ENCODE measurements at places on chromosomes 4 and X.

DNA sequence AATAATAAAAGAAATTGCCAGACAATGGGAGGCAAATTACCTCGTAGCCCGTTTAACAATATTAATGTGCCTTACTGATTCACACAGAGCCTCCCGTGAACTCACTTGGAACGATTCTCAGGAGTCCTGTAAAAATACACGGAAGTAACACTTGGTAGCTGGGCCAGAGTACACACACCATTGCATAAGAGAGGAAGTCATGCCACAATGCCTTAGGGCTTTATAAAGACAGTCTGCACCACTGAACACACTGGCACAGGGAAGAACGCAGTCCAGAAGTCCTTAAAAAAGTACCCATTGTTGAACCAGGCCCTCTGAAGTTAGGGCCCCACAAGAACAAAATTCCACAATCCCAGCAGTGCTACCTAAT, 15.1 kb downstream of the SLC2A9 start:
- DNase-seq, result no peak

GRCh38 chrX:96551322-96551872, 133.2 kb upstream of the DIAPH2 start:
- DNase-seq, result no peak

DNA sequence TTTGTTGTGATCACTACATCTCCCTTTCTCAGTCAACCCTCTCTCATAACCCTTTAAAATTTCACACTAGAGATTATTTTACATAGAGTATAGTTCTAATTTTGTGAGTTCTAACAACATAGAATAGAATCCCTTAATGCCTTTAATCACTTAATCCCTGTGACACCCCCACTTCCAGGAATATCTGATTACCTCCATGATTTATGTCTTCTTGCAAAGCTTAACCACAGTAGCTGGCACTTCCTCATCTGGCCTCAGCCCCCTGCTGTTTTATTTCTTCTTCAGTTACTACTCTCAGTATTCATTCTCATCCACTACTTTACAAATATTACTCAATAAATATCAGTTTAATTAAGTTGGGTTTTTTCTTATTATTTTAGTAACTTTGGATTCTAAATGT, 340.9 kb downstream of the CENPC start:
- DNase-seq, result no peak

DNA sequence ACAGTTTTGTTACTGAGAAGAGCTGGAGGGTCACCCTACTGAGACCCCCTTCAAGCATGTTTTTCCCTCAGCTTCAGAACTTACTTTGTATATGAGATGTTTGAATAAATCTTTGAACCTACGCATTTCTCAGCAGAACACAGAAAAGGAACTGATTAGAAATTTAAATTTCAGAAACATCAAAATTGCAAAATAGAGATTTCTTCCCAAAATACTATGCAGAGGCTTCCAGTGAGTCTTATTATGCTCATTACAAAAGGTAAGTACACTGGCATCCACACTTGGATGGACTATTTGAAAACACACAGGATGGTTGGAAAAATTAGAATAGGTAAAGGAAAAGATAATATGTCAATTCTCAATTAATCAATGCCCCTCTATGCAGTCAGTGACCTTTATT, 91.2 kb downstream of the COX7B2 start:
- no peak for DNase-seq

DNA sequence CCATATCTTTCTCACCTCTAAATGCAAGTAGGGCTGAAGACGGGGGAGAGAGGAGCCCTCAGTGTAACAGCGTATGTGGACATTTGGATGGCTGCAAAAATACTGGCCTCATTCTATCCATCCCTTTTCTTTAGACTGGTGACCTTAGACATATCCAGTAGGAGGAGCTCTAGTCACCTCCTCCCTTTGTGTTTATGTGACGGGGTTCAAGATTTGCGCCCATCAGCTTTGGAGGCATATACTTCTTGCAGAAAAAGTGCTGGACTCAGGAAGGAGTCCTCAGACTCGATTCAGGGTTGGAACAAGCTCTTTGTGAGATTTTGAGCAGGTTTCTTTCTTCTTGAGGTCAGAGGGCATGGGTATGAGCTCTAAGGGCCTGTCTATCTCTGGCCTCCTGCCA, 86.2 kb downstream of the MAMLD1 start:
- DNase-seq, result no peak

DNA sequence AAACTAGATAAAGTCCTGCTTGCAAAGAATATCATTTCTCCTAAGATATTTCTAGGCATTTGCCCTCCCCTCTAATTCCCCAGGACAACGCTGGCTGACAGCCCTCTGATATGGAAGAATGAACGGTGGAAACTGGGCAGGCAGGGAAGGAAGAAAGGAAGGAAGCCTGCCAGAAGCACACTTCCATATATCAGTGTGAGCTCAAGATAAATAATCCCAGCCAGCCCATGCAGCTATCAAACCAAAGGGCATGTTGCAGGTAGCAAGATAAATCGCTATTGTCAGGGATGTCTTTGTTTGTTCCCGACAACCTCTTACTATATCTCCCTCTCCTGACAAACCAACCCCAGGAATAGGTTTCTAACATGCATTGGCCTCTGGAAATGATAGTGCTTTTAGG, 412.8 kb downstream of the HNRNPD start:
- no peak for DNase-seq

DNA sequence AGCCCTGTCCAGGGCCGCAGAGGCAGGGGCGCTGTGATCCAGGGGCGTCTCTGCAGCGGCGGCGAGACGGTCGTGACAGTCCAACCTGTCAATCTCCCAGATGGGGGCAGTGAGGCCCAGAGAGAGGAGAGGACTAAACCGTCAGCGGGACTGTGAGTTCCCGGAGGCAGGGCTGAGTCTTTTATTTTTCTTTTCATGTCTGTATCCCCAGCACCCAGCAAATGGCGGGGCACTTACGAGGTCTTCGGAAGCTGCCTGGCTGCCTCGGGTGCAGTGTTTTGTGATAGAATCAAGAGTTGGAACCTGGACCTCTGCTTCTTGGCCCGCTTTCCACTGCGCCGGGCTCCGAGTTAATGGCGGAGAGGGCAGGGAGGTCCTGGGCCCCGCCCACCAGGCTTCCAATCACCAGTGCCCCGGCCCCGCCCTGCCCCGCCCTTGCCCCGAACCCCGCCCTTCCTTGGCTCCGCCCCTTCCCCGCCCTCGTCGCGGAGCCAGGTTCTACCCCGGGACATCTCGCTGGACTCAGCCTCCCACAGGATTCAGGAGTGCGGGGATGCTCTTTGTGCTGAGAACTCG, 35.3 kb upstream of the GRPEL1 start:
- peak; percentile 64 for DNase-seq

- DNase-seq, result no peak
Measured at GRCh38 chrX:133916984-133917722, 68.2 kb downstream of the GPC3 start.

GRCh38 chr4:164482758-164483157, 271.2 kb upstream of the SMIM31 start:
- DNase-seq, result no peak

DNA sequence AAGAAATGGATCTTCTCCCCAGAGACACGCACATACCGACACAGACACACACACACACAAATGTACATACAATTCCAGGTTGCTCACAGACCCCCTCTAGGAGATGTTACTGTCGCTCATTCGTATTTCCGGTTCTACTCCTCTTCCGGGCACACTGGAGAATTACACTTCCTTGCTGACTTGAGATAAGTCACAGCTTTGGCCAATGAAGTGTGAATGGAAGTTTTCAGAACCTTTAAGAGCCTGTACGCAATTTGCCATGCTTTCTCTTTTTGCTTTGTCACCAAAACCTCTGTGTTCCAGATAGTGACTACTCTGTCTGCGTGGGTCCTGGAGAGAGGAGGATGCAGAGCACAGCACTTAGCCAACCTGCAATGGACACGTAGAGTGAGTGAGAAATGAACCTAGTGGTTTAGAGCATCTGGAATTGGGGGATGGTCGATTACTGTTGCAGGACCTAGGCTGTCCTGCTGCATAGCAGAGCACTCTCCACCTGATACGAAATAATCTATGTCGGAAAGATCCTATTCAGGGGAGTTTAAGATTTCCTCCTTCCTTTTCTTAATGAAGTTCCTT, 239.5 kb upstream of the TET2 start:
- no peak for DNase-seq

DNA sequence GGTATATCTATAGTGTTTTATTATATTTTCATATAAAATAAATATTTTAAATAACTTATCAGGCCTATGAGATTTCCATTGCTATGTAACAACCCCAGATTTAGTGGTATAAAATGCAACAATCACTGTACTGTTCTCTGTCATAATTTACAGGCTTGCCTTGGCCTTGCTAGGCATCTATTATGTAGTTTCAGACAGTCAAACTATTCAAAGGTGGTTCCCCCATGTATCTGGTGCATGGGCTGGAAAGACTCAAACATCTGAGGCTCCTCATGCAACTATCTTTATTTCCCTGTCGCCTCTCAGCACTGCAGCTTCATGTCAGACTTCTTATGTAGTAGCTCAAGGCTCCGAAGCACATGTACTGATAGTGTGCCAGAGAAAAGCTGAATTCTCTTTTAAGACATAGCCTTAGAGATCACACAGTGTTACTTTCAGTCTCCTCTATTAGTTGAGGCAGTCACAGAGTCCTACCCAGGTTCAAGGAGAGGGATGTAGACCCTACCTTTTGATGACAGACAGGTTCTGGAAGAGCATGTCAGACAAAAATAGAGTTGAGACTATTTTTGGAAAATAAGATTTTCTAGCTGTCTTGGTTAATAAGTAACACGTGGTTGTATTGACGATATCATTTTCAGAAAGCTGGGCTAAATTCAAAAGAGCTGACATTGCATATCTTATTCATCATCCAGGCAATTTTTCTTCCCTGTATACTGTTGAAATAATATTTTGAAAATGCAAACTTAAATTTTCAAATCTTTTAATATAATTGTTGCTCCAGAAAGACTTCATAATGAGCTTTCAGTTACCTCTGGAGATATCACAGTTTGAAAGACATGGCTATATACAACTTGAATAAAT, 19.4 kb downstream of the MTTP start:
- no peak for DNase-seq

- DNase-seq, result peak; percentile 12
Measured at GRCh38 chrX:45851434-45851991, 650.8 kb upstream of the DIPK2B start.

DNA sequence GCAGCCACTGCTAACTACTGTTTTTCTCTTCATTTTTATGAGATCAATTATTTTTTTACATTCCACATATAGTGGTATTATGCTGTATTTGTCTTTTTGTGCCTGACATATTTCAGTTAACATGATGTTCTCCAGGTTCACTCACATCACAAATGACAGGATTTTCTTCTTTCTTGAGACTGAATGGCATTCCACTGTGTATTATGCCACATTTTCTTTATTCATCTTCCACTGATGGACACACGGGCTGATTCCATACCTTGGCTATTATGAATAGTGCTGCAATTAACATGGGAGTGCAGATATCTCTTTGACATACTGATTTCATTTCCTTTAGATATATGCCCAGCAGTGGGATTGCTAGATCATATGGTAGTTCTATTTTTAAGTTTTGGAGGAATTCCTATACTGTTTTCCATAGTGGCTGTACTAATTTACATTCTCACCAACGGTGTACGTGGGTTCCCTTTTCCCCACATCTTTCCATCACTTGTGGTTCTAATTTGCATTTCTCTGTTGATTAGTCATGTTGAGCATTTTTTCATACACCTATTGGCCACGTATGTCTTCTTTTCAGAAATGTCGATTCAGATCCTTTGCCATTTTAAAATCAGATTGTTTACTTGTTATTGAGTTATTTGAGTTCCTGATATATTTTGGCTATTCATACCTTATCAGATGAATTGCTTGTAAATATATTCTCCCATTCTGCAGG, 14.9 kb upstream of the ZCCHC4 start:
- DNase-seq, result no peak

DNA sequence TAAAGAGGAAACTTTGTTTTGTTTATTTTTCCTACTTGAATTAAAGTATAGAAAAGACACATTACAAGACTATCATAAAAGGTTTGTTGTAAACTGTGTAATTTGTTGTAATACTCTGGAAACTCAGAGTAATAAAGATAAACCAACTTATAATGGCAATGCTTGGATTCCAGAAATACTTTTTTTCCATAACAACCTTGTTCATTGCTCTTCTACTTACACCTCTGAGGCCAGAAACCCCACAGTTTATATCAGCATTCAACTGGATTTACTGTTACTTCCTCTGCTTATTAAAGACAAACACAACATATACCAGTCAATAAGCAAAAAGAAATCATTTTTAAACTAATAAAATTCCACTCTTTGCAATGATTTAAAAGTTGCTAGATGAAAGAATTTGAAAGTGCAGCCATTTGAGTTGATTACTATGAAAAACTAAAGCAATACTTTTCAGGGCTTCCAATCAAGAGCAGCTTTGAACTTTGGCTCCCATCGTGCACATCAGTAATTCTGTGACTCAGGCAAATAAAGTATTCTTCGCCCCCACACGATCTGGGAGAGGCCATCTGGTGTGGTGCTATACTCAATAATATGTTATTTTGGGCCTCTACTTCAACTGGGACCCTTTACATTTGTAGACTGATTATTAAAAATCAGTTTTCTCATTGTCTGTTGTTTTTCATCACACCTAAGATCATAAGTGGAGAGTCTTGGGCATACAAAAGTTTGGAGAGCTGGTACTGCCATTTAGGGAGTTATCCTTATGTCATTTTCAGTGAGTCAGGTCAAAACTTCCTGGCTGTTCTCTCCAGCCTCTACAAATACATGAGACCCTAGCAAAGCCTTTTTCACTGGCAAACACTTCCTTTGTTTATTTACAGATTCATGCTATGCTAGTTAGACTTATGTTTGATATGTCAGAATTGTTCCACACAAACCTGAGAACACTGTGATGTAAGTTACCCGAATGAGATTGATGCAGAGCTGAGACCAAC, 20.5 kb downstream of the DDIT4L start:
- DNase-seq, result no peak

DNA sequence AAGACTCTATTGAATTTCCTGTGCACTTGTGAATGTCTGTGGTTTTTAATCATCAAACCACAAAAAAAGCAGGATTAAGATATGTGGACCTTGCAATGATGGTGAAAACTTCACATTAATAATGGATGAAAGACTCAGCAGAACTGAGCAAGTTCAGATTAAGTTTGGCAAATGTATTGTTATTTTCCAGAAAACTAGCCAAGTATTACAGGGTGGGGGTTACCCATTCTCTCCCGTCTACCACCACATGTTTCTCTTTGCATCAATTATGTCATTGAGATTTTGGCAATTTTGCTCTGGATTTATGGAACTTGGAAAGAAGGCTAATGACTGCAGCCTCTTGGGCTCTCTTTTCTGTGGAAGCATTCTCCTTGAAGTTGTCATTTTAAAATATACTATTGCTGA, 577.1 kb downstream of the ANKRD50 start:
- no peak for DNase-seq

DNA sequence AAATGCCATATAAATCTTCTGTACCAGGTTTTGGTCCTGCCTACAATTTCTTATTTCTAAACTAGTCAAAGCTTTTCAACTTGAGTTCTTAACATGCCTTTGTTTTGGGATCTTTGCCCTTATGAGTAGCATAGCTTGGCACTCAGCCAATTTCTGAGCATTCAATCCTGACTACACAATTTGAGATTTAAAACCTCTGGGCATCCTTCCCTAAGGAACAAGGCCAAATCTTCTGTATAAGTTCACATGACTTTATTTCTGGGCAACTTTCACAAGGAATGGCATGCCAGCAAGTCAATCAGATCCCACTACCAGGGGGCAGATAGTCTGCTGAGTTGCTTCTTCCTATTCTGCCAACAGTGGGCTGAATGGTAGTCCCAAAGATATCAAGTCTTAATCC, 254.2 kb downstream of the ADAMTS3 start:
- DNase-seq, result no peak
